Fibroblast of the aortic adventitia (primary cell): ENCODE measurements at places on chromosomes 2 and 18. TPM values are rescaled to one million over a fixed set of nuclear protein-coding genes. Genes with fewer than 3 reads are reported as not detected.
A peak's percentile ranks its signal among the peaks of the same experiment; 100 is the strongest.

The SLC9A4 gene
- total RNA-seq = not detected in 2 replicates

The CNNM3 gene
- total RNA-seq = 2.2 and 6.9 TPM in 2 replicates

The CEBPZ gene
- 64.3 and 104 TPM in 2 replicates for total RNA-seq

DNA sequence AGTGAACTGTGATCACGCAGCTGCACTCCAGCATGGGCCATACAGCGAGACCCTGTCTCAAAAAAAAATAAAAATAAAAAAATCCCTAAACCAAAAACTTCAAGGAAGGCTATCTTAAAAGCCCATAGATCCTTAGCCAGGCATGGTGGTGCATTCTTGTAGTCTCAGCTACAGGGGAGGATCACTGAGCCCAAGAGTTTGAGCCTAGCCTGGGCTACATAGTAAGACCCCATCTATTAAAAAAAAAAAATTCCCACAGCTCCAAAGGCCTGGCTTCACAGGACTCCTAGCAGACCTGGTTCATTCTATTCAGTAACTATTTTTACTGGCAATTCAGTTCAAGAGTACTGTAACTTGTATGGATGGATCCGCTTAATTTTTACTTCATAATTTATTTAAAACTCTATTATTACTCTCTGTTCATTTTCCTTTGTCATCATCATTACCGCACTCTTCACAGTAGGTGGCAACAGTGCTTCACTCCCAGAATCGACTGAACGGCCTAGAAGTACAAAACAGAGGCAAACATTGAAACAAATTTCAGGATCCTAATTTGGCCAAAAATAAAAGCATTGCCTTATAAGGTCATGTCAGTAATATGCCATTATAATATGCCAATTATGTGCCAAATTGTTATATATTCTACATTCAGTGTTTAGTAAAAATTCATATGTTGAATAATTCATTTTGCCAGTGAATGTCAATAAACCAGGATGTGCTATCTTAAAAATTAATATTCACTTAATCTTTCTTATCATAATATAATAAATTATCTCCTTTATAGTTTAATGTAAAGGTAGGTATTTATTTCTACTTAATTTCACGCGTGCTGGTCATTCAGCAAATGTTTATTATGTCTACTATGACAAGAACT lies 14.3 kb upstream of the STAM2 start:
- peak; percentile 83 for DNase-seq

GRCh38 chr2:208254118-208254870 lies 577 bp downstream of the IDH1 start:
- DNase-seq = peak; percentile 81

The SGPP2 gene
- total RNA-seq = not detected in 2 replicates

The IL1A gene
- total RNA-seq = 0.90 TPM in 1 of 2 replicates, not detected in the other

- DNase-seq = peak; percentile 64
Observed at GRCh38 chr18:49238433-49239042, 221.9 kb downstream of the DYM start.

DNA sequence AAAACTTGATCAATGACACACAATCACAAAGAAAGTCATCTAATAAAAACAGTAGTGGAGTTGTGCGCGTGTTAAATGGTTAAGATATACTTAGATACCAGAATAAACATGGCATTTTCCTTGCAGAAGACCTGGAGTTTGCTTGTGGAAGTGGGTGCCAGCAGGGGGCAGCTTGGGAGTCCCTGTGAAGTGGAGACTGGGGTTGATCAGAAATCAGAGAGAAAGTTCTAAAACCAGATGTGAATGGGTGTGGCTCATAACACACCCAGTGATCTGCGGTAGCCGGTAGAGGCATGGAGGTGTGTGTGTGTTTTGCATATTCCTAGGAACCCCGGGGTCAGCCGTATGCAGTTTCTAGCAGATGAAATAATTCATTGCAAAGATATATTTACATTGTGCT lies 300.1 kb upstream of the TRIB2 start:
- peak; percentile 76 for DNase-seq

- no peak for DNase-seq
Observed at GRCh38 chr2:239303711-239304532, 96.9 kb downstream of the HDAC4 start.

DNA sequence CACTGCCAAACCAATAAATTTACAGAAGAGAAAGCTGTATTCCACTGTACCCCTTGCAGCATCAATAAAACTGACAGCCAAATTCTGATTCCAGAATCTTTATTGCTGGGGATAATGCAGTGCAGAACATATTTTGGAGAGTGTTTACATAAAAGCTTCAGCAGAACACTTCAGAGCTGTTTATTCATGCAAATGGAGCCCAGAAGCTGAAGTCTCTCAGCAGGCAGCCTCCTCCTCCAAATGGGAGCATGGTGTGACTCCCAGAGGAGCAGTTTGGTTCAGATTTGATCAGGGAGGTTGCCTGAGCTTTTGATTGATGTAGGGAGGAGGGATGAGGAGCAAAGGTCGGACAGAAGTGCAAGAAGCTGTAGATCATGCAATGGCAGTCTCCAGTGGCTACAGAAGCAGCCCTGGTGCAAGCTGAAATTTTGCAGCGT lies 22.4 kb downstream of the LHCGR start:
- DNase-seq = no peak

DNA sequence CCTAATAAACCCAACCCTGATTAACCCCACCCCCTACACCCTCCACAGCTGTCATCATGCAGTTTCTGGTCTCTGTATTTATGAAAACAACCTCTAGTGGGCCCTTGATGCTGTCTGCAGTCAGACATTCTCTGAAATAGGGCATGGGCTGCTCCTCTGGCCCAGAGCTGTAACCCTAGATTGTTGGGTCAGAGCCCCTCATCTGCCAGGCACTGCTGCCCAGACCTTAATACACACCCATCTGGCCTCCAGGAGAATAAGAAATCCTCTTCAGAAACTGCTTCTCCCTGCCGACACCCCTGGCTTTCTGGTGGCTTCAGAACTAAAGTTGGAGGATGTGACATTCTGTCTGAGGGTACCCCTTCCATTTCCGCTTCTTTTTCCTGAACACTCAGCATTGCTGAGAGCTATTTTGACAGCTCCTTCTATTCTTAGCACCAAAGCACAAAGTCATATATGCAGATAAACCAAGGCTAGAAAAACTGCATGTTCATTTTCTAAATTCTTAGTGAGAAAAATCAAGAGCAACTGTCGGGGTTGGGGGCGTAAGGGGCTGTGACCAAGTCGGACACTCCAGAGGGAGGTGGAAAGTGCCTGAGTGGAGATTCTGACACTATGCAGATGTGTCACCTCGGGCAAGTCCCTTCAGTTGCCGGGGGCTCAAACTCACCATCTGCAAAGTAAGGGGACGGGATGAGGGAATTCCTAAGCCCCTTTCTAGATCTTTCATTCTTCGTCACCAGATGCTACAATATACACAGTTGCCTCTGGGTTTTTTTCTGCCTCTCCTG lies 28.7 kb downstream of the SRSF7 start:
- no peak for DNase-seq

- no peak for DNase-seq
Observed at GRCh38 chr18:63120620-63121019, 198.9 kb downstream of the BCL2 start.

The NTSR2 gene
- not detected in 2 replicates for total RNA-seq

The MYO7B gene
- 0.18 TPM in 1 of 2 replicates, not detected in the other for total RNA-seq

DNA sequence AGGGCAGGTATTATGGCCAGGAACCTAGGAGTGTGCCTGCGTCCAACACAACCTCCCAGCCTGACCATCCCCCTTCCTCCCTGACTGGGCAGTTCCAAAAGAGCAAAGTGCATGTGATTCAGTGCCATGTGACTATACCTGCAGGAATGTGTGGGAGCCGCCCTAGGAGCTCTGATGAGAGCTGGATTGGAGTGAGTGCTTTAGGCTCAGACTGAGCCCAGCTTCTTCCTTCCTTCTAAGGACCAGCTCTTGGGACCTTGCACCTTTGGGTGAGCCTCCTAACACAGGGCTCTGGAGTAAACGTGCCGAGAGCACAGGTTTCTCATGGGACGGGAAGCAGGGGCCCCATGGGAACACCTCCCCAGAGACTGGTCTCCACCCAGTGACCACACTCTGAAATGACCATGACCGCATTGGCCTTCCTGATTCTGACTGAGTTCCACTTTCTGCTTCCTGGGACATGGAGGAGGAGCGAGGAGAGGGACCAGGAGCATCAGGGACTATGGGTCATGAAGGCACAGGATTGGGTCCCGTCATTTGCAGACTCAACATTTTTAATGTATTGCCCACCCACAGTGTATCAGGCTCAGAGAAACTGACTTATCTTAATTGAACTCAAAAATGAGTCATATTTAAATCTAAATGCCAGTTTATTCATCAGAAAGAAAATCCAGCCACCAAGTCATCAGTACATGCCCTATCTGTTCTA lies 87.8 kb upstream of the BCL2L11 start:
- DNase-seq = peak; percentile 2
